T-cell (primary cell): ENCODE measurements at places on chromosomes 13 and 19.

GRCh38 chr13:30889196-30889690 lies 16.8 kb upstream of the MEDAG start:
- no peak for DNase-seq

GRCh38 chr19:7211191-7211951 lies 82.8 kb downstream of the INSR start:
- DNase-seq = no peak

DNA sequence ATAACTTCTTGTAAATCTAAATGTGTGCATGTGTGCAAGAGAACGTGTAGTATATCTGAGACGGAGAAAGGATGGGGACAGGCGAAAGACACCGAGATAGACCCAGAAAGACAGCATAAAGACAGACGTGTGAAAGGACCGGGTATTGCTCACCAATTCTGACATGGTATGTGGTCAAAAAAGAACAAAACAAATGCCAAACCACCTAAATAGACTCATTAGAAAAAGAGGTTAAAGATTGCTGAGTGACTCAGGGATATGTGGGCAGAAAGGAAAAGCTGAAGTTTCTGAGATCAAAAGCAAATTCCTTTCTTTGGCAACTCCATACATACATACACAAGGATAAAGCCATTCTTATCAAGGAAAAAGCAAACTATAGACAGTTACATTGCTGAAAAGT lies 179.7 kb upstream of the TSC22D1 start:
- no peak for DNase-seq

DNA sequence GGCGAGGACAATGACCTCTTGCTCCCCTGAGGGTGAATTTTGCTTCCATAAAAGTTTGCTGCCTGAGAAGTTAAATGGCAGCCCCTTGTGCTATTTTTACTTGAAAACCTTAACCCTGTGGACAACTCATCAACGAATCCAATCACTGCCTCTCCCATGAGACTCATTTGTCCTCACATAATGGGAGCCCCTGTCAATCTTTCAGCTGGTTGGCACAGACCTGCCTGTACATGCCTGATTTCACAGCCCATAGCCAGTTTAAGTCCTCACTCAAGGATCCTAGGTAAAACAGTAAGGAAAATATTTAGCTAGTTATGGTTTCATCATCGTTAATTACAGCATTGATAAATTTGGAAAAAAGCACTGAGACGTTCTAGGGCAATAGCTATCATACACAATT lies 207.4 kb downstream of the NHLRC3 start:
- DNase-seq = no peak

GRCh38 chr19:46496304-46496703 lies 637 bp upstream of the PNMA8B start:
- no peak for DNase-seq

GRCh38 chr19:57935731-57936130 lies 529 bp upstream of the ZNF418 start:
- DNase-seq = no peak

DNA sequence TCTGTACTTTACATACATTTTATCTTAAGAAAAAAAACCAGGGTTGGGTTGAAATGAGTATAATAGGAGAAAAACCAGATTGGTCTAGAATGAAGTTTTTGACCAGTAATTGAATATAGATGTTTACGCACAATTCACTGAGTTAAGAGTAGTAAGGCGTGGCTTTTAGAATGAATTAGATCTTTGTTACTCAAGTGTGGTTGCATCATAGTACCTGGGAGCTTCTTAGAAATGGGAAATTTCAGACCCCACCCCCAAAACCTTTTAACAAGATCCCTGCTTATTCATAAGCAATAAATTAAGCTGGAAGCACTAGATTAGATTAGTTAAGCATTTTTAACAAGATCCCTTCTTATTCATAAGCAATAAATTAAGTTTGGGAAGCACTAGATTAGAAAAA lies 28.7 kb upstream of the LMO7 start:
- DNase-seq = no peak

- no peak for DNase-seq
Measured at GRCh38 chr19:58332697-58333096, 5.9 kb downstream of the ZSCAN22 start.

- no peak for DNase-seq
Measured at GRCh38 chr13:30720172-30720869, 15.0 kb upstream of the ALOX5AP start.

- no peak for DNase-seq
Measured at GRCh38 chr19:3274942-3275582, 50.6 kb downstream of the CELF5 start.

- DNase-seq = no peak
Measured at GRCh38 chr13:76438050-76438449, 448.2 kb downstream of the KCTD12 start.

DNA sequence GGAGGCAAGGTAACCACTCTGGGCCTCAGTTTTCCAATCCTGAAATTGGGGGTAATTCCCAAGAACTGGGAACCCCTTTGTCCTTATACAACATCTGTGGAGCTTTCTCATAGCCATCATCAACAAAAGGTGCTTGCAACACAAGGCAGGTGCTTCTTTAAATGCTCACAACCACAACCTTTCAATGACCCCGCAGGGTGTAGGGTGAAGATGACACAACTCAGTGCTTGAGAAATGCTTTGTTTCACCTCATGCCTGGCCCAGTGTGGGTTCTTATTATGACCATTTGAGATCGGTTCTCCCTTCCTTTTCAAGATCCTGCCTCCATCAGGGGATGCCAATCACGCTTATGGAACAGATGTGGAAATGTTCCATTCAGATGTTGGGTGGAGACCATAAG lies 8.4 kb downstream of the WIZ start:
- DNase-seq = no peak

DNA sequence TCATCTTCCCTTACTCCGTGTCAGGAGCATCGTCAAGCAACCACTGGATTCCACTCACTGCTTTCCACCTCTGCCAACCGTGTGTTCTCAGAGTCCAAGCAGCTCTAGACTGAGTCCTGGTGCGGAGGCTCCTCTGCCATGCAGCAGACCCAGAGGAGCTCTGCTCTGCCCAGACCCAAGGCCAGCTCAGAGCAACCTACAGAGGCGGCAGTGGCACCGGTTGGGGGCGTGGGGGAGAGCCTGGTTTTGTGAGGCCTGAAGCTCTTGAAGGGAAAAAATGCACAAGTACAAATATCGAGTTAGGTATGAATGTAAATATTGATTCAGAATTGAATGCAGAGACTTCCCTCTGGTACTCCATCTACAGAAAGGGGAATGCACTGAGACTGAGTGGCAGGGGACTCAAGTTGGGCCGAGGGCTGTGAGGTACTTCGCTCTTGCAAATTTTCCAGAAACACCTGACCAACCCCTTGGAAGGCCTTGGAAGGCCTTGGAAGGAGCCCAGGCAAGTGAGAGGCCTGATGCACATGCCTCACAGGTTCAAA lies 46.7 kb downstream of the GJA3 start:
- no peak for DNase-seq

DNA sequence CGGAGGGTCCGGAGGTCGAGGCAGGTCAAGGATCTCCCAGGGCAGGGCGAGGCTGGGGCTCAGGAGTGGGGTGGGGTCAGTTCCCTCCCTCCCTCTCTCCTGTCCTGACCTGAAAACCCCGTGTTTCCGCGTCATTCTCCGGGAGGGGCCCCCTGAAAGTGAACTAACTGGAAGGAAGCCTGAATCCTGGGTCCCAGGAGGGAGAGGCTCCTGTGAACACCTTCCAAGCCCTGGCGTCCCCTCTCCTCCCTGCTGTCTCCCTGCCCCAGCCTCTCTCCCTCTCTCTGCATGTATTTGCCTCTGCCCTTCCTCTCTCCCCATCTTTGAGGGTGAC lies 741 bp upstream of the CADM4 start:
- DNase-seq = no peak

DNA sequence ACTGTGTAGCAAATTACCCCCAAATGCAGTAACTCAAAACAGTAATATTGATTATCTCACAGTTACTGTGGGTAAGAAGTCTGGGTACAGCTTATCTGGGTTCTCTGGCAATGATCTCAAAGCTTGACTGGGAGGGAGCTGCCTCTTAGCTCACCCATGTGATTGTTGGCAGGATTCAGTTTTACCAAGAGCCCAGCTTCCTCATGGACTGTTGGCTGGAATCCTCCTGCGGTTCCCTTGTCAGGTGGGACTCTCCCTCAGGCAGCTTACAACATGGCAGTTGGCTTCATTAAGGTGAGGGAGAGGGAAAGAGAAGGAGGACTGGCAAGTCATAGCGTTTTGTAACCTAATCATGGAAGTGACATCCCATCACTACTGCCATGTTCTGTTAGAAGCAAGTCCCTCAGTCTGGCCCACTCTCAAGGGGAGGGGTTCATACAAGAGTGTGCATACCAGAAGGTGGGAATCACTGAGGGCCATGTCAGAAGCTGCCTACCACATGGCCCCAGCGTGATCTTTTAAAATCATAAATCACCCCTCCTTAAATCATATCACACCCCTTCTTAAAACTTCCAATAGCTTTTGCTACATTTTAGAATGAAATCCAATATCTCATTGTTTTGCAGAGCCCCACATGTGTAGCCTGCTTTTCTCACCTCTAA lies 108.1 kb downstream of the OLFM4 start:
- DNase-seq = no peak

GRCh38 chr13:76293751-76294150 lies 592.5 kb downstream of the KCTD12 start:
- no peak for DNase-seq

DNA sequence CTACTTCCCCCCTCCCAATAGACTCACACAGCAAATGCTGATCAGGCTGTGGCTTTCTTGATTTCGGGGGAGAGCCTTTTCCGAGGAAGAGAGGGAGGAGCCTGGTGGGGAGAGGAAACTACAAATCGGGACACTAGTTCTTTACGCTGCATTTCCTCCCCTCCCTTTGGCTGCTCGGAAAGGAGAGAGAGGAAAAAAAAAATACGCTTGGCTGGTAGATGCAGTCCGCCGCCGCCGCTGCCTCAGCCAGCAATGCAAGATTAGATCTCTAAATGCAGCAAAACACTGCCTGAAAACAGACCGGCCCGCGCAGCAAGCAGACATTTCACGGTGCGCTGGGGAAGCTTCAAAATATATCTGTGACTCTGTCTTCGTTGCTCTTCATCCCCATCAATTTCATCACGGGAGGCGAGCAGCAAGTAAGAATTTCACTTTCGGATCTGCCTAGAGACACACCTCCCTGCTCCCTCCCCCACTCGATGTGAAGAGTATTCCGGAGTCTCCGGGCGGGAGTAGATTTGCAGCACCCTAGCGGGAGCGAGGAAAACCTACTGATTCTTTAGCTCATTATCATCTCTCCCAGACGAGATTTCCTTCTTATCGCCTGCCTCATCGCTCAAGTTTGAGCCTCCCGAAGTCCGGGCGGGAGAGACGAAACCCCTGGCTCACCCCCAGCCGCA lies at the start of gene PCDH17:
TSS of gene PCDH17 (plus strand) at position 149 of the 680 bp plus-strand sequence. CDS start 803 bp downstream, outside the sequence.
- no peak for DNase-seq

GRCh38 chr19:50024719-50025021 lies 502 bp downstream of the VRK3 start:
- no peak for DNase-seq

DNA sequence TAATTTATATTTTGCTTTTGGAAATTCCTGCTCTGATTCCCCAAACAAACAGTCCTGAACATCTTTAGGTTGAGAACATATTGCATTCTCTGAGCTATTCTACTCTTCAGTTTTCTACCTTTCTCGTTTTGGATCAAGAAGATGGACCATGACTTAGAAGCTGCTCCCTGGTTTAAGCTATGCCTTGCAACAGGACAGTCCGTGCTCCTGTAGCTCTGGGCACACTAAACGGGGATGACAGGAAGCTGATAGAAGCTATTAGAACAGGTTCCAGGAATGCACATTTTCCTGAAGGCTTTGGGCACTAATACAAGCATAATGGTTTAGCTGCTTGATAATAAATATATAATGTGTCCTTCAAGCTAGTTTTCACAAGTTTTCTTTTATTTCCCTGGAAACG lies 385.2 kb downstream of the HS6ST3 start:
- DNase-seq = no peak

- DNase-seq = no peak
Measured at GRCh38 chr13:27997904-27998522, 9.5 kb upstream of the URAD start.

DNA sequence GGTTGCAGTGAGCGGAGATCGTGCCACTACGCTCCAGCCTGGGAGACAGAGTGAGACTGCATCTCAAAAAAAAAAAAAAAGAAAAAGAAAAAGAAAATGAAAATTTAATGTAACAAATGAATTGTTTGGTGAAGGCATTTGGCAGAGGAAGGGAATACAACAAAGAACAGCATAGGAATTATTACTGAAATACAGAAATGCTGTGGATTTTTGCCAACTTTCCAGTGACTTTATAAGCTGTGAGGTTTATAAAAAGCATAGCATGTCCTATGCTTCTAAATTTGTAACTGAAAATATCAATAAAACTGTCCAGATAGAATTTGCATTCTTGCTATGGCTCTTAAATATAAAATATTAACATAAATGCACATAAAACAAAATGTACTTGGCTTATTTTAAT lies 112.9 kb upstream of the IRS2 start:
- no peak for DNase-seq

DNA sequence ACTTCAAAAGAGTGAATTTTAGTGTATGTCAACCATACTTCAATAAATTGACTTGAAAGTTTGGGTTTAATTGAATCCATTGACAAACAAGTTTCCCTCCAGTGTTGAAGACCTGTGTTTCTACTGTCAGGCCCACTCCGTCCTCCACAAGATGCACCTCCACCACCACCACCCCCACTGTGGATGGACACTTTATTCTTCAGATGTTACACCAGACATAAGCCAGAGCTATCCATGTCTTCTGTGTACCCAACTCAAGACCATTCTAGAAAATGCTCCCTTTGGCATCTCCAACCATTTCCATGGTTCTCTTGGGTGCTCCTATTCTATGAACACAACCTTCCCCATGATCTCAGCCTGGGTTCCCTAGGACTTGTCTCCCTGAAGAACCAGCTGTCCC lies 207.0 kb downstream of the COL4A1 start:
- DNase-seq = no peak

DNA sequence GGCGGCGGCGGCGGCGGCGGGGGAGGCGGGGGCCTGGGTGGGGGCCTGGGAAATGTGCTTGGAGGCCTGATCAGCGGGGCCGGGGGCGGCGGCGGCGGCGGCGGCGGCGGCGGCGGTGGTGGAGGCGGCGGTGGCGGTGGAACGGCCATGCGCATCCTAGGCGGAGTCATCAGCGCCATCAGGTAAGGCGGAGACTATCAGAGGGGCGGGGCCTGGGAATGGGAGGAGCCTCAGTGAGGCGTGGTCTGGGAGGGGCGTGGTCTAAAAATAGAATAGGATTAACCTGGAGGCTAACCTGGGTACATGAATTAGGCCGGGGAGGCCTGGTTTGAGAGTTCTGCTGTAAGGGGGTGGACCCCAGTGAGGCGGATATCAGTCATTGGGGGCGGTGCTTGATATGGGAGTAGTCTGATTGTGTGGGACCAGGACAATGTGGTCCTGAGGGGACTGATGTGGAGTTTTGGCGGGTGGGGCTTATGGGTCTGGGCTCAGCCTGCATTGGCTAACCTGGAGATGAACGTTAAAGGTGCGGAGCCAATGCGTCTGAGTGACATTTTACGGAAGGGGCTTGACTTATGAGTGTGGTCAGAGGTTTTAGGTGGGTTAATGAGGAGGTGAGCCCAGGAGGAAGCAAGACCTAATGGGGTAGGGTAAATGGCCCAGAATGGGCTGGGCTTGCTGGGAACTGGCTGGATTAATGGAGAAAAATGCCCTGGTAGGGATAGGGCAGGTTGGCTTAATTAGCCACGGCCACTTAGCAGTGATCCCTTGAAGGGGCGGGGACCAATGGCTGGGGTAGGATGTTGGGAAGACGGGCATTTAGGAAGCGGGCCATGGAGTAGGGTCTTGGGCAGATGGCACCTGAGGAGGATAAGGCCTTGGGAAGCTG lies 1.4 kb downstream of the CAPNS1 start:
- peak; percentile 86 for DNase-seq

- DNase-seq = no peak
Measured at GRCh38 chr13:32454886-32455593, 27.1 kb upstream of the N4BP2L1 start.
